ENCODE measurements at places on chromosomes 3 and 15.
A peak's percentile ranks its signal among the peaks of the same experiment; 100 is the strongest.

GRCh38 chr15:79775821-79776220, 121.0 kb downstream of the MTHFS start:
- no peak for DNase-seq

DNA sequence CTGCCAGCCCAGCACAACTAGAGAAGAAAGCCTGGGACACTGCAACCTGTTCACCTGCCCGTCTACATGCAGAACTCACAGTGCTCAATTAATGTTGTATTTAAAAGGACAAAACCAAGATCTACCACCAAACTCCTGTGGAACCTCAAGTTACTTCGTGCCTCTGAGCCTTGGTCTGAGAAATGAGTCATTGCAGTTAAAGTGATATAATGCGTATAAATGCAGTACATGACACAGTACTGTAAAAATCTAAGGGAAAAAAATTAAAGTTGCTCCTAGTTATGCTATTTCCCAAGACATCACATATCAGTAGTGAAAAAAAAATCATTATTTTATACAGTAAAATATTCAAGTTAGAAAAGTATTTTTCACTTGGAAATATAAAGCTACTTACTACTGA, 138.9 kb downstream of the ZIC4 start:
- no peak for DNase-seq

- DNase-seq = no peak
Measured at GRCh38 chr3:12990781-12991480, 82.3 kb downstream of the IQSEC1 start.

DNA sequence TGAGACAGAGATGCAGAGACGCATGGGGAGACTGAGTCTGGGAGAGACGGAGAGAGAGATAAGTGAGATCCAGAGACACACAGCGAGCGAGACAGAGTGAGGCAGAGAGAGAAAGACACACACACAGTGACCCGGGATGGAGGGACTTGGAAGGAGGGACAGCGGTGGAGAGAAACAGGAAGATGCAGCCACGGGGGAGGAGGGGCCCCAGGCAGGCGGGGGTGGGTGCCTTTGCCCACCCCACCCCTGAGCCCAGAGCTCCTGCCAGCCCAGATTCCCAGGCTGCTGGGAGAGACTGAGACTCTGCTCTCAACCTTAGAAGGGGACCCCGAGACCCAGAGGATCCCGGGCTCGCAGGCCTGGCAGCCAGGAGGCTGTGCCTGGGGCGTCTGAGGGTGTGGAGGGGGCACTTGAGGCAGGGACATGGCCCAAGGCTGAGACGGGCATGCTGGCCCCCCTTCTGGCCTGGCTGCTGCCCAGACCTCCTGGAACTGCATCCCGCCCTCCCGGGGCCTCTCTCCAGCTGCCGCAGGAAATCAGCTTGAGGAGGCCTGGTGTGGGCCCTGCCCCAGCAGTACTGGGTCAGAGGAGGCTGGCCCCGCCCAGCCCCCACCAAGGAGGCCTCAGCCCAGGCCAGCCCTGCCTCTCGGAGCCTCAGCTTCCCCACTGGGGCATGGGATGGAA, 18.1 kb downstream of the H1-8 start:
- DNase-seq = no peak

DNA sequence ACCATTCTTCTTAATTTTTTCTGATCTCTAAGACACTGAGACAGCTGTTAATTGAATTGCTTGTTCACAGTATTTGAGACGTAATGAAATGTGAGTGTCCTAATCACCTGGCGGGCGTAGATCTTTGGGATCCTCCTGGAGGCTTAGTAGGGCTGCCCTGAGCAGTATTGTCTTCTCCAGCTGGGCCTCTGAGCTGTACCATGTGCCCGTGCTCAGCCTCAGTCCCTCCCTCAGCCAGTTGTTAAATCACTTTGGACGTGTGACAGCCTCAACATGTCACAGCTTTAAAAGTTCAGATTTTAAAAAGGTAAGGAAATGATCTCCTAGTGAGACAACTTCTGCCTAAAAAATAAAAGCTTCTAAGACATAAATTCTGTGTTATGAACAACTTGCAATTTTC, 35.5 kb downstream of the IGF1R start:
- DNase-seq = no peak

DNA sequence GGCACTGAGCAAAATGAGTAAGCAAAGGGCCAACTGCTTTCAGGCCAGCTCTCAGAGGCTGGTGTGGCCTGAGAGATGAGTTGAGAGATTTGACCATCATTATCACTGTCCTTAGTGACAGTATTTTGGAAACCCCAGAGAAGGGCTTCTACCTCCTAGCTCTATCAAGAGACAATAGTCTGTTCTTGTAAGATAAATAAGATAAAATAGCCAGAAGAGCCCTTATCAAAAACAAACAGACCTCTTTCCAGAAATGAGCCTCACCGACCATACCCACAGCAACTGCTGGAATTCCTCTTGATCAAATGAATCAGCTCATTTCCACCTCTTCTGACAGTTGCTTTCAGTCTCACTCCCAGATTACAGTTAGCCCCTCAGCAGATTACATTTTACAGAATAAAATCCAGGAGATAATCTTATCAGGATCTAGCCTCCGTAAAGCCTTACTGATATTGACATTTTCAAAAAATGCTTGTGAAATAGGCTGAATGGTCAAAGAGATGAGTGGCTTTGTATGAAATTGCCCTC, 4.5 kb downstream of the HDC start:
- peak; percentile 63 for DNase-seq

DNA sequence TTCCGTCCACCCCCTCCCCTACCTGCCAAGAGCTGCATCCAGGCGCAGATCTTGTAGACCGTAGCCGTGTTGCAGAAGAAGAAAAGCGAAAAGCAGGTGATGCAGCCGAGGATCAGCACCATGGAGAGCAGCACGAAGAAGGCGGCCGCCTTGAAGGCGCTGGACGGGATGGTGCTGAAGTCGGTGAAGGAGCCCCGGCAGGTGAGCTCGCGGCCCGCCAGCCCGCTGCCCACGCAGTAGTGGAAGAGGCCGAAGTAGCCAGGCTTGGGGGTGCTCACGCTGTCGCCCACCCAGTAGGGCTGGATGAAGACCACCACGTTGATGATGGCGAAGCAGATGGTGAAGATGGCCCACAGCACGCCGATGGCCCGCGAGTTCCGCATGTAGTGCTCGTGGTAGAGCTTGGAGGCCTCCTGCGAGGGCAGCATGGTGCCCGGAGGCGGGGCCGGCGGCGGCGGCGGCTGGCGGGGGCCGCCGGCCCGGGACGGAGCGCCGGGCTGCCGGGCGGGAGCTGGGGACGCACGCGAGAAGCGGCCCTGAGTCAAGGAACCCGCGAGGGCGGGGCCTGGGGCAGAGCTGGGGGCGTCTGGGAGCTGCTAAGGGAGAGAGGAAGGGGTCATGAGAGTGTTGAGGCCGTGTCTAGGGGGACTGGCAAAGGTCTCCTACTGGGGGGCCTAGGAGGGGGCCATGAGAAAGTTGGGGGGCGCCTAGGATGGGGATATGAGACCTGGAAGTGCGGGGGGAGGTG, 1.2 kb downstream of the LHFPL4 start:
- no peak for DNase-seq

DNA sequence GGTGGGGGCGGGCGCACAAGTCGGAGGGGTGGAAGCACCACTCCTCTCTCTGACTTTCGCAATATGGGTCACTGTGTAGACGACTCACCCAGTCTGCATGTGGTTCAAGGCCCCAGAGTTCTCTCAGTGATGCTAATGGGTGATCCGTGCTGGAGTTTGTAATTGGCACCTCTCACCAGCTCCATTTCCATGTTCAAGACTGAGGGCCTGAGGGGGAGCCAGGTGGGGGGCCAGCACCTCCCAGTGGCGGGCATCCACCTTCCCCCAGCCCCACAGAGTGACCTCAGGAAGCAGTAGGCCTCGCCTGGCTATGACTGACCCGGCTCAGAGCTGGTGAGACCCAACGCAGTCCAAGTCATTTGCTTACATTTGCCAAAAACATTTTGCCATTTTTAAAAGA, 230.0 kb upstream of the ST8SIA2 start:
- no peak for DNase-seq

DNA sequence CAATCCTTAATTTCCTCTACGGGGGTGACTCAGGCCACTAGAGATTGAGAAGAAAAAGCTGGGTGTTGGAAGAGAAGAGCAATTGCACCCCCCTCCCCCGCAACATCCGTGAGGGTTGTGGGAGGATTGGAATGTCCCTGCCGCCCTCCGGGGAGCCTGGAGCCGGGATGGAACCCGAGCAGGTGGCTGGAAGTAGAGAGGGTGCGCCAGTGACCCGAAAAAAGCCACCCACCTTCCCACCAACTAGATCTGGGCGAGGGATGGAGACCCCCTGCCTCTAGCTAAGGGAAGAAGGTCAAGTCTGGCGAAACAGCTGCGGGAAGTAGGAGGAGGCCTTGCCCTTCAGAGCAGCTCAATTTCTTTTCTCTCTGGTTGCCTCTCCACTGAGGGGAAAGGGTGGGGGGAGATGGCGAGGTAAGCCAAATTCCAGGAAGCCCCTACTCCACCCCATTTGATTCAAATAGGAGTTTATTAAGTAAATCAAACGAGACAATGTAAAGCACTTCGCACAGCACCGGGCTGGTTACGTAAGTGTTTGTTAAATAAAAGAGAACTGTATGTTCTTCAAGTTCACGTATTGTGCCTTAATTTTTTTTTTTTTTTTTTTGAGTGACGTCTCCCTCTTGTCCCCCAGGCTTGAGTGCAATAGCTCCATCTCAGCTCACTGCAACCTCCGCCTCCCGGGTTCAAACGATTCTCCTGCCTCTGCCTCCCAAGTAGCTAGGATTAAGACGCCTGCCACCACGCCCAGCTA, 1.1 kb upstream of the WWTR1 start:
- no peak for DNase-seq

- DNase-seq = no peak
Measured at GRCh38 chr15:80898040-80898439, 91.6 kb downstream of the MESD start.

- no peak for DNase-seq
Measured at GRCh38 chr15:29821416-29822099, 710 bp downstream of the TJP1 start.

DNA sequence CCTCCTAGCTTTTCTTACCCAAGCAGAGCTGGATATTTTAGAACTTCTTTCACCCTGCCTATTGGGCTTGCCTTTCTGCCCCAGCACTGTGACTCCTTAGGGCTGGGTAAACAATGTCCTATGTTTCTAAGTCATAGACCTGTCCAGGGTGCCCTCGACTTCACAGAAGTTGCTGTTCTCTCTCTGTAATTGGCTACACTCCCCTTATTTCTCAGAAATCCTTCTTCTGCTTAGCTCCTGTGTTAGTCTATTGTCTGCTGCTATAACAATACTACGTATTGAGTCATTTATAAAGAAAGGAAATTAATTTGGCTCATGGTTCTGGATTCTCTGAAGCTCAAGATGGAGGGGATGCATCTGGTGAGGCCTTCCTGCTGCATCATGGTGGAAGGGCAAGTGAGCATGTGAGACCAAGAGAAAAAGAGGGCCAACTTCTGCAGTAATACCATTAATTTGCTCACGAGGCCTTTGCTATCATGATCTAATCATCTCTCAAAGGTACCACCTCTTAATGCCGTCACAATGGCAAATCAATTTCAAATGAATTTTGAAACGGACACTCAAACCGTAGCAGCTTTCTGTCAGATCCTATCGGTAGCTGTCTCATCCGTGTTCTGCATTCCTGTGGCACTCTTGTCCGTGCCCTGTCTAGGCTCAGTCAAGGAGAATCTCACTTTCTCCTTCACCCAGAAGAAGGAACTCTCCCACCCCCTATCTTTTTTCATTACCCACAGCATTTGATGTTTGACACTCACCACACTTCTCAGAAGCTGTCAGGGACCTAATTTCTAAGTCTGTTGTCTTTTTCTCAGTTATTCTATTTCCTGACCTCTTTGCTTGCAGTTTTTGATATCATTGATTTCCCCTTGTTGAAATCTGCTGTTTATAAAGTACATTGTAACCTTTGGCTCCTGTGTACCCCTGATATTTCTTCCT, 22.3 kb upstream of the GPR171 start:
- DNase-seq = no peak

- DNase-seq = no peak
Measured at GRCh38 chr15:29925227-29926082, 103.2 kb upstream of the TJP1 start.

GRCh38 chr3:138296639-138297038, 33.0 kb downstream of the NME9 start:
- DNase-seq = no peak

DNA sequence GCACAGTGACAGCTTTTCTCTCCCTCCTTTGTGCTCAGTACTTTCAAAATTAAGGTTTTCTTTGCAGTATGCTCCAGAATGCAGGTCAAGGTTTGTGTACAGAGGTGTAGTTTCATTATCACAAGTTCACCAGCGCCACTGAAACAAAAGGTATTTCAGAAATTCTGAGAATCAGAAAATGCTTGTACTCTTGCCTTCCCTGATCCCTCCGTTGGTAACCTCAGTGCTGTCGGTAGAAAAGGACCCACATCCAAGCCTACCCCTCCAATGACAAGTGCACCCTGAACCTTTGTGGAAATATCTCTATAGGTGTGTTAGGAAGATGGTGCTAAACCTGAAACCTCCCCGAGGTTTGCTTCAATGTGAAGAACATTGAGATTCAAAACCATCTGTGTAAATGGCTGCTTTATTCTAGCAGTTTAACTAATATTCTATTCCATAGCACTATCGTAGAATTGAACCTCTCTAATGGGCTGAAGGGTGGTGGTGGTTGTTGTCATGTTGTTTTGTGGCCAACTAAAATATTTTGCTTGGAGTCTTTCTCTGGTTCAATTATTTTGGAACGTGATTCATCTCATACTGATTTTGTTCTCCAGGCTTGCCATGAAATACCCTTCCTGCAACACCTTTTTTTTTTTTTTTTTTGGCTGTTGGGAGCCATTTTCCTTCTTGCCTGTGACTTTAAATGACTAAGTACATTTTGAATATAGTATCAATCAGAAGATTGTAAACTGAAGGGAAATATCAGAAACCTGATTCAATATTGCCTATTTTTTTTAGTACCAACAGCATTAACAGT, 20.7 kb downstream of the ZBTB38 start:
- no peak for DNase-seq

- DNase-seq = no peak
Measured at GRCh38 chr3:48432411-48433371, 2.8 kb upstream of the PLXNB1 start.

DNA sequence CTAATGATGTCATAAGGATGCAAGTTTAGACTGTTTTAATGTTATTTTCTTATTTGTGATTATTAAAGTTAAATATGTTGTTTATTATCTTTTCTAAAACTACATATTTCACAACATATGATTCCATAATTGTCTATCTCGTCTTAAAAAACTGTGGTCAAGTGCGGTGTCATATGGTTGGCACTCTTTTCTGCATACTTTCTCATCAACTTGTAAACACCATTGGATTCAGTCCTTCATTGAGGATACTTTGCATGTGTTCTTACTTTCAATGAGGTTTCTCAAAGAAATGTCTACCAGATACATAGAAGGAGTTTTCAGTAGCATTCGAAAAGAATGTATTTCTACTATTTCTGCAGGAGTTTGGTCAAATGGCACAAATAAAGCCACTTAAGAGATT, 22.0 kb upstream of the ALPK3 start:
- no peak for DNase-seq
